ENCODE measurements at places on chromosomes 7 and 10.

GRCh38 chr7:41162612-41163011, 540.3 kb downstream of the INHBA start:
- DNase-seq: no peak

- no peak for DNase-seq
Measured at GRCh38 chr7:130875-131780, 61.2 kb upstream of the FAM20C start.

DNA sequence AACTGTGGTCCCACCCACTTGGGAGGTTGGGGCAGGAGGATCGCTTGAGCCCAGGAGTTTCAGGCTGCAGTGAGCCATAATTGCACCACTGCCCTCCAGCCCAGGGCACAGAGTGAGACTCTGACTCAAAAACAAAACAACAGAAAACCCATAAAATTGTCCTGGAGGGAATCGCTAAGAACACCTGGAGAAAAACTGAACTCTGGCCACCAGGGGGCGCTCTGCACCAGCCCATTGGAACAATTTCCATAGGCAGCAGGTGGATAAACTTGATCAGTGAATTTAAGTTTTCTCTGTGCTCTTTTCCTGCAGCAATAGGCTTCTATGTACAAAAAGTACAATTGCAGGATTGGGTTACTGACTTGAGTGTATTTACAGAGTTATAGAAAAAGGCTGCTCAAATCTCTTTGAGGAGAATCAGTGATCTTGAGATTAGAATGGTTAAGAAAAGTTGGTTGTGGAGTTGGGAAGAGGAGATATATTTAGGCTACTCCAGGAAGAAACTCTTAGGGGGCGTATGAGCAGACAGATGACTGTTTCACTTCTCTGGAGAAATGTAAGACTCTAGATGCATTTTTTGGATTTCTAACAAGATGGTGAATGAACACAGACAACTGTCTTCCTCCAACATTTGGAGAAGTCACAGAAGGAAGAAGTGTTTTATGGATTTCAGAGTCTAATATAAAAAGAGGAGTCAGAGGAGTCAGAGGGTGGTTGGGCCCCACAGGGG, 274.9 kb upstream of the GALNT17 start:
- peak; percentile 60 for DNase-seq

- DNase-seq: no peak
Measured at GRCh38 chr10:91198781-91199180, 21.7 kb upstream of the PCGF5 start.

DNA sequence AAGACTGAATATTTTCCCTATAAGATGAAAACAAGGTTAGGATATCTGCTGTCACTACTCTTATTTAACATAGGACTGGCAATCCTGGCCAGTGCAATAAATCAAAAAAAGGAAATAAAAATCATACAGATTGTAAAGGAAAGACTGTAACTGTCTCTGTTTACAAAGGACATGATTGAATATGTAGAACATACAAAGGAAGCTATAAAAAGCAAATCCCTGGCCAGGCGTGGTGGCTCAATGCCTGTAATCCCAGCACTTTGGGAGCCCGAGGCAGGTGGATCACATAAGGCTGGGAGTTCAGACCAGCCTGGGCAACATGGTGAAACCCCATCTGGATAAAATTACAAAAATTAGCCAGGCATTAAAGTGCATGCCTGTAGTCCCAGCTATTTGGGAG, 15.8 kb downstream of the ZNF485 start:
- no peak for DNase-seq

- no peak for DNase-seq
Measured at GRCh38 chr7:741850-742249, 14.8 kb upstream of the PRKAR1B start.

All from right renal pelvis (tissue), 4 donors.